AG10803 (cell line): ENCODE measurements at places on chromosomes 16 and 17.

GRCh38 chr16:14486520-14487303 is 143.3 kb downstream of the PARN start:
- peak; percentile 97 for DNase-seq

DNA sequence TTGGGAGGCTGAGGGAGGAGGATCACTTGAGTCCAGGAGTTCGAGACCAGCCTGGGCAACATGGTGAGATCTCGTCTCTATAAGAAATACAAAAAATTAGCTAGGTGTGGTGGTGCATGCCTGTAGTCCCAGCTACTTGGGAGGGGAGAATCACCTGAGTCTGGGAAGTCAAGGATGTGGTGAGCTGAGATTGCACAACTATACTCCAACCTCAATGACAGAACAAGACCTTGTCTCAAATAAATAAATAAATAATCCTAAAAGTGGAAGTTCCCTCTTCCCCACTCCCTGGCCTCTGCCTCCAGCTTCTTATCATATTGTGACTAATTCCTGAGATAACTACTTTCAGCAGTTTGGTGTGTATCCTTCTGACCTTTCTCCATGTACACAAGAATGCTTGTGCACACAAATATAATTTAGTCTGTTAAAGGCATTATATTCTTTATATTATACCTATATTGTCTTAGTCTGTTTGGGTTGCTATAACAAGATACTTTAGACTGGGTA is 23.5 kb upstream of the DNAJA2 start:
- DNase-seq: no peak

DNA sequence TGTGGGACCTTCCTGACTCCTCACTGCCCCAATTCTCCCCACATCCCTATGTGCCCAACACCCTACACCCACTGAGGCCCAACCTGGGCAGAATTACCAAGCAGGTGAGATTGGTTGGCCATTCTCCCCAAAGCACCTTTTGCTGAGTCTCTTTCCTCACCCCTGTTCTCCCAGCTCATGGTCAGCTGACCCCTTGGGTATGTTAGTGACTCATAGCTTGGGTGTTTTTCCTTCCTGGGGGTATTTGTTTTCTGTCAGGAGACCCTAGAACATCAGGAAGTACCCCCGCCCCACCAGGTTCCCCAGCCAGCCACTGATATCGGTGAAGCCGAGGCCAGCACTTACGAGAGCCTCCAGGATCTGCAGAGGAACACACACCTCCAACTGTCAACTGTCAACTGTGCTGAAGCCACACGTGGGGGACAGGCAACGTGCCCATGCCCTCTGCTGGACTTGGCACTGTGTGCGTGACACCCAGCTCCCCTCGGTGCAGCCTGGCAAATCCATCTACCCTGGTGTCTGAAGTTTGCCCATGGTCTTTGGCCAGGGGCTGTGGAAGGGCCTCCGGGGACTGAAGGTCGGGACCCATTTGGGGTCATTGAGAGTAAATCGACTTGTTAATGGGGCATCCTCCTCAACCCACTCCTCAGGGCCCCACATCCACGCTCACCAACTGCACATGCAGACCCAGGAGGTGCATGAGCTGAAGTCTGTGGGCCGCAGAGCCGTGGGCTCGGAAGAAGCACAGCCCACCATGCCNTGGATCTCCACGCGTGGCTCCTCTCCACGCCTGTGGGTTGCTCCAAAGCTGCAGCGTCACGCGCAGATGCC is 53.1 kb downstream of the METRNL start:
- no peak for DNase-seq

DNA sequence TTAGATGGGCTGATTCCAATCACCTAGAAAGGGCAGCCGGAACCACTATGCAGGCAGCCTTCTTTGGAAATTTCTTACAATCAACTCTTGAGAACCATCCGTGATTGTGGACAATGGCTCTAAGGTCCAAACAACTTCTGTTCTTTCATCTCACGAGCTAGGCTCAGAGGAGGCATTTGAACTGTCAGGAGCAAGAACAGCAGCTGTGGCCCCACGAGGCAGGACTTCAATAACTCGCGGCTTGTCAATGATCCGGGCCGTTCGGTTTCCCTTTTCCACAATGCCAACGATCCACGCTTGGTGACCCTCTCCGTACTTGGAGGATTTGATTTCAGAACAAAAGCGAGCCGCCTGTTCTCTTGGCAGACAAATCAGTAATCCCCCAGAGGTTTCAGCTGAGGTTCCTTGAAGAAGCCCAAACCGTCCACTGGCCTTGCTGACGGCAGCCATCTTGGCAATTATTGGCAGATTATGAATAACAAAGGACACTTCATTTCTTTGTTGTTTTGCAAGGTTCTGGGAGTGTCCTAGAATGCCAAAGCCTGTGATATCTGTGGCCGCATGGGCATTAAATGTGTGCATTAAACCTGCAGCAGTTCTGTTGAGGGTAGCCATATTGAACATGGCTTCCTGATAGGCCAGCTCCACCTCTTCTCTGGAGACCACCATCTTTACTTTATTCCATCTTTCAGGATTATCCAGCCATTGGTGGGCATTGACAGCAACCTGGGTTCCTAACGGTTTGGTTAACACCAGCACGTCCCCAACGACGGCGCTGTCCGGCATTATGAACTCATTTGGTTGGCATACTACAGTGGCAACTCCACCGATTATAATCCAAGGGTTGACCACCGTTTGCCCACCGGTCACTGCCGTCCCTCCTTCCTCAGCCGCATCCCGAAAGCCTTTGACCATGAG is 1.2 kb downstream of the SEPHS2 start:
- no peak for DNase-seq

GRCh38 chr17:19538095-19539039 is 4.7 kb downstream of the SLC47A1 start:
- no peak for DNase-seq

GRCh38 chr17:74491626-74492025 is 25.2 kb downstream of the CD300A start:
- DNase-seq: no peak

GRCh38 chr17:4220655-4221054 is 43.1 kb downstream of the ANKFY1 start:
- peak; percentile 55 for DNase-seq

DNA sequence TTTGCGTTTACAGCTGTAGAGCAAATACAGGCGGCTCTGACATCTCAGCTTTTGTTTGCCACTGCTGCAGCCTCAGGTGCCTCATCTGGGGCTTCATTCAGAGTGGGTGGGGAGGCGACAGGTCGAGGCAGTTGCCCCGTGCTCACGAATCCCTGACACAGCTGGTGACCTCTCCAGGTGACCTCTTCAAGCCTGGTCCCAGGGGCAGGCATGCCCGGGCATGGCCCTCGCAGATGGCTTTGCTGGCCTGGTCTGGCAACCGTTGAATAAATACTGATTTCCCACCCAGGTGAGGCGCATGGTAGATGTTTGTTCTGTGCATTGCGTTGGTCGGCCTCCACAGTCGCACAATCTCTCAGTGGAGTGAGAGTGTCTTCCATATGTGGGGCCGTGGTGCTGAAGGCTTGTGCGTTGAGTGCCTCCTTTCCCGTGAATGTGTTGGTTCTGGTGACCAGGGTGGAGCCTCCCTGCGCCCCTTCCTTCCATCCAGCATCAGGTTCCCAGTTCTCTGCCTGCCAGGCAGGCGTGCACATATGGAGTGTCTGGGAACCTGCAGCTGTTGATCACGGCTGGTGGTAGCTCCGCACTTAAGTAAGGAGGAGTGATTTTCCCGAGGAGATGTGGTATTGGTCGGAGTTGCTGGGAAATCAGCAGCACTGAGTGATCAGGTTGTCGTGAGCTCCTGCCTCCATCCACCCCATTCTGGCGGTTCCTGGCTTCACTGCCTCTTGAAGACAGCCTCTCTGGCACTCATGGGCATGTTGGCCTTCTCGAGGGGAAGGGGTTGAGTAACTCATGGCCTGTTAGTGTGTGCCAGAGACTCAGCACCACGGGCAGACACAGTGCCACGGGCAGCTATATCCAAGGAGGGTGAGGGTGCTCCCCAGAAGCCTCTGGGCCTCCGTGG is 149.7 kb downstream of the RPTOR start:
- no peak for DNase-seq

- DNase-seq: peak; percentile 54
These were observed 45.3 kb upstream of the ZCCHC14 start for GRCh38 chr16:87538160-87538559.

- DNase-seq: peak; percentile 42
These were observed 345.1 kb upstream of the PSMD7 start for GRCh38 chr16:73951481-73951880.
